ENCODE measurements at places on chromosomes 6 and 20.
A peak's percentile ranks its signal among the peaks of the same experiment; 100 is the strongest.

GRCh38 chr6:70616728-70617260, 50.1 kb downstream of the SDHAF4 start:
- no peak for DNase-seq

GRCh38 chr20:44829688-44830087, 19.3 kb upstream of the RIMS4 start:
- DNase-seq: no peak

DNA sequence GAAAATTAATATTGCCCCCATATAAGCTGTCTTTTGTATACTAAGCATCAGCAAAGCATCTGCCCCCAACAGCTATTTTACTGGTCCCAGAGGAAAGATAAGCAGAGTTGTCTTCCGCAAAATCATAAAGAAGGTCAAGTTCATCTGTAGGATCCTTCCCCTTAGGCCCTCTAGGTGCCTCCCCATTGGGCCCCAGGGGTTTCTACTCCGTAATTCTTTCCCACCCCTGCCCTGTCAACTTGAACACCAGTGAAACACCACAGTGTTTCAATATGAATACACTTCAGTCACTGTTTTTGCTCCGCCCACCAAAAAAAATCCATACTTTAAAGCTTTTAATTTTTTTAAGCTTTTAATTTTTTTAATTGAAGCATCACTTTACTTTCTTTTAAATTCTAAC, 159.2 kb downstream of the ATXN1 start:
- DNase-seq: no peak

DNA sequence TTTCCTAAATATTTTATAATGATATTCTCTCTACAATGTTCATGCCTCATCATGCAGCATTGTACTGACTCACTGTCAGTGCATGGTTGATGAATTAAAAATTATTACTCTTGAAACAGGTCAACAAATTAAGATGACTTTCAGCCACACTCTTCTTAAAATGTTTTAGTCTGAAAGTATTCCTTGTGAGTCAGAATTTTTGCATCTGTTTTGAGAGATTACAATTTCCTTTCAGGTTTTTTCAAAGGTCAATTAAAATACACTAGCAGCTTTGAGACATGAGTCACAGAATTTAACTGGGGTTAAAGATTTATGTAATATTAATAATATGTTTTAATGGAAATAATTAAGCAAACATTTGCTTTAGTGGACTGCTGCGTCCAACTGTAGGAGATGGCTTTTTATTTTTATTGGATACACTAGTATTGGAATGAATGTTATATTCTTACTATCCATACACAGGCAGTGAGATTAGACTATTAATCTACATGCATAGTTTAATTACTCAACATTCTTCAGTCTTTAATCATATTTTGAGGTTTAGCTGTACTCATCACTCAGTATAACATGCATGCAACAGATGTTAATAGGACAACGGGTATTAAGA, 9.7 kb downstream of the COL12A1 start:
- DNase-seq: peak; percentile 88

DNA sequence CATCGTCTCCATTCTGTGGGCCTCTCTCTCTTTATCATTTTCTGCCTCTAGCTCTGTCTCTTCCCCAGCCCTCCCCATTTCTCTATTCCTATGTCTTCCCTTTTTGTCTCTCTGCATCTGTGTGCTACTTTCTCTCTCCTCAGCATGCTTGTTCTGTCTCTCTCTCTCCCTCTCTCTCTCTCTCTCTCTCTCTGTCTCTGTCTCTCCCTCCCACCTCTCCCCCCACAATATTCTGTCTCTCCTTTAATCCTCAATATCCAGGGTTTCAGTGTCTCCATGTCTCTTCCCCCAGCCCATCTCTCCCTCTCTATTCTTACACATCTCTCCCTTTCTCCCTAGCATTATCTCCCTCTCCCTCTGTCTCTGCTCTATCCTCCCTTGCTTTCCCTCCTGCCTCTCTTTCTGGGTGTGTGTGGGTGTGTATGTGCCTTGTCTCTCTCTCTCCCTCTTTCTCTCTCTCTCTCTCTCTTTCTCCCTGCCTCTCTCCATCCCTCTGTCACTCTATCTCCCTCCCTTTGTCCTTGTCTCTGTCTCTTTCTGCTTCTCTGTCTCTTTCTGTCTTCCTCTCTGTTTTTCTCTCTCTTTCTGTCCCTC, 76.9 kb upstream of the SIRPA start:
- DNase-seq: no peak

GRCh38 chr20:38267901-38268514, 7.5 kb upstream of the KIAA1755 start:
- DNase-seq: no peak

DNA sequence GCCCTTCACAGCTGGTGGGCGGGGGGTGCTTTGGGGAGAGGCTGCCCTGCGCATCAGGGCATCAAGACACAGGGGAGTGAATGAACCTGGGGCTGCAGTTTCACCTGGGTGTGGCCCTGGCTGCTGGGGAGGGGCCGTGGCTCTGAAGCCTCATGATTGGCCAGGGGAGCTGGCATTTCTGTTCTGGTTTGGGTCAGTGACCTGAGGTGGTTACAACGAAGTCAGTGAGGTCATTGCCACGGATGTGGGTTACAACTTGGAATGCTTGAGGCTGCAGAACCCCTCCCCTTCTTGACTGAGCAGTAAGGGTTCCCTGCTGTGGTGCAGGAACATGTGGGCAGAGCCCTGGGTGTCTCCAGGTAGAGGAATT, 3.0 kb downstream of the TCEA2 start:
- peak; percentile 97 for DNase-seq

DNA sequence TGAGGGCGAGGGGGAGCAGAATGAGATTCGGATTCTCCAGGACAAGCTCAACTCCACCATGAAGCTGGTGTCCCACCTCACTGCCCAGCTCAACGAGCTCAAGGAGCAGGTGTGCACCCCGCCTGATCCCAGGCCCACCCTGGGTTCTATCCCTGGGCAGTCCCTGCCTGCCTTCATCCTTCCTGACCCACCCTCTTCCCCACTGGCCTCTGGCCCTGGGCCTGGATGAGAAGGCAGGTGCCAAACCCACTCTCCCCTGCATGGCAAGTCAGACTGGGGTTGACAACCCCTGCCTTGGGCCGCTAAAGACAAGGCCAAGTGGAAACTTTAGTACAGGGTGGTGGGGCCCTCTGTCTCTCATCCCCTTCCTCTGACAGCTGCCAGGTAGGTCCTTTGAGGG, 16.5 kb downstream of the UQCC2 start:
- DNase-seq: no peak

DNA sequence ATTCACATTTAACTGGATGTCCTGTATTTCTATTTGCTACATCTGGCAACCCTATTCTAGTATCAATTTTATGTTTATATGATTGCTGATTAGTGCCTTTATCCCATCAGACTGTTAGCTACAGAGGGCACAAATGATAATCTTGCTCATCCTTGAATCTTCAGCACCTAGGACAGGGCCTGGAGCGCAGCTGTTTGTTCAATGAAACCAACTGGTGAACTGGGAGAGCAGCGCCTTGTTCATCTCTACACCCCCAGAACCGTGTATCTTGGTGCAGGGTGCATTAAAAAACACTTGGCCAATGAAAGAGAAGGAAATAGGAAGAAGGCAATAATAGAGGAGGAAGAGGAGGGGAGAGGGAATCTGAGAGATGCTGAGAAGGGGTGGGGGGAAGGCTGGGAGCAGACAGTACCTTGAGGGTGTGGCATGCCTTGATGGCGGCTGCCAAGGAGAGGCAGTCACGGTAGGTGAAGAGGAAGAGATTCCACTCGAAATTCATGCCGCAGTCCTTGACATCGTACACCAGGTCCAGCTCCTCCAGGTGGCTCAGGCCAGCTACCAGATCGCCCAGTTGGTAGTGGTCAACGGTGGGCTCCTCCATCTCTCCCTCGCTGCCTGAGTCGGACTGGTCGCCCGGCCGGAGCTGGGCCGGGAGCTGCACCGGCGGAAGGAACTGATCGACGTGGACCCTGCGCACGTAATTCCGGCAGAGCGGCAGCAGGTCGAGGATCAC, 15.5 kb downstream of the TMEM151B start:
- peak; percentile 40 for DNase-seq
